Stimulated activated CD8-positive, alpha-beta memory T cell treated with anti-CD3 and anti-CD28 coated beads, Interleukin-7, amount 100 ng/mL, for 1 hour (primary cell): ENCODE measurements at places on chromosomes 12 and 14.

GRCh38 chr12:121050725-121051124, 11.7 kb upstream of the OASL start:
- DNase-seq = no peak

DNA sequence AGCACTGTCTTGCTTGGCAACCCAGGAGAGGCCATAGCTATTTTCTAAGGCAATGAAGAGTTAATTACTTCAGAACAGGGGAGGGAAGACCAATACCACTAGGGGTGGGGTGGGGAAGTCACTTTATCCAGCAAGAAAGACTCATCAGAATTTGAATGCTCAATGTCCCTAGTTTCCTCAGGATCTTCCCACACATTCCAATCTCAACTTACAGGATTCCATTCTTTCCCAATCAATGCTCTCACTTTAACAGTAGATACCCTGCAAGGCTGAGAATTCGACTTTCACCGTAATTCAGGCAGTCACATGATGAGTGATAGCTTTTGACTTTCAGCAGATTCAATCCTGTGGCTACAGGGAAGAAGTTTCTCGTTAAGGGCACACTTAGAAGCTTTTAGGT, 526.6 kb upstream of the SEL1L start:
- DNase-seq = no peak

- DNase-seq = no peak
Measured at GRCh38 chr12:69240631-69240995, 1.2 kb downstream of the CPSF6 start.

DNA sequence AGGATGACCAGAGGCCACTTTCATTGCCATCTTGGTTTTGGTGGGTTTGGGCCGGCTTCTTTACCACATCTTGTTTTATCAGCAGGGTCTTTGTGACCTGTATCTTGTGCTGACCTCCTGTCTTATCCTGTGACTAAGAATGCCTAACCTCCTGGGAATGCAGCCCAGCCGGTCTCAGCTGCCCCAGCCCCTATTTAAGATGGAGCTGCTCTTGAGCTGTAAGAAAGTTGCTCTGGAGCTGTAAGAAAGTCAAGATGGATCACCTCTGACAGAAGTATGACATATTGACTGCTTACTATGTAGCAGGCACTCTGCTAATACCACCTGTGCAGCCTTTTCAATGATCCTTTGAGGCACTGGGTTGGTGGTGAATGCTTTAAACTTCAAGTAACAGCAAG, 52.1 kb downstream of the RIN3 start:
- no peak for DNase-seq

DNA sequence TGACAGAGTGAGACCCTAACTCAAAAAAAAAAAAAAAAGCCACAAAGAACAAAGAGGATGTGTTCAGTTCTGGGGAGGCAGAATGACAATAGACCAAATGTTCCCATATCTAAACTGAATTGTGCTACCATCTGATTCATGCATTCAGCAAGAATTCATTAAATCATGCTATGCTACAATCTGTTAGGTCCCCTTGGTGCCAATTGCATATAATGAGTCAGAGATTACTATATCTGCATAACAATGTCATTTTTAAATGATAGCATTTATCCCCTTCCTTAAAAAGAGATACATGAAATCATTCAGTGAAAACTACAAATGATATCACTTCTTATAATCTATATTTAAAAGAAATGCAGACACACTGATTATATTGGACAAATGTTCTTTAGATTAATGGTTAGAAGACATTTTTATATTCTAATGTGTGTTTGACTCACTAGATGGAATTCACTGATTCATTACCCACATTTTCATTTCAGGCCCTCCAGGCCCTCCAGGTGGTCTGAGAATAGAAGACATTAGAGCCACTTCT, 207.6 kb upstream of the PDZRN4 start:
- no peak for DNase-seq

DNA sequence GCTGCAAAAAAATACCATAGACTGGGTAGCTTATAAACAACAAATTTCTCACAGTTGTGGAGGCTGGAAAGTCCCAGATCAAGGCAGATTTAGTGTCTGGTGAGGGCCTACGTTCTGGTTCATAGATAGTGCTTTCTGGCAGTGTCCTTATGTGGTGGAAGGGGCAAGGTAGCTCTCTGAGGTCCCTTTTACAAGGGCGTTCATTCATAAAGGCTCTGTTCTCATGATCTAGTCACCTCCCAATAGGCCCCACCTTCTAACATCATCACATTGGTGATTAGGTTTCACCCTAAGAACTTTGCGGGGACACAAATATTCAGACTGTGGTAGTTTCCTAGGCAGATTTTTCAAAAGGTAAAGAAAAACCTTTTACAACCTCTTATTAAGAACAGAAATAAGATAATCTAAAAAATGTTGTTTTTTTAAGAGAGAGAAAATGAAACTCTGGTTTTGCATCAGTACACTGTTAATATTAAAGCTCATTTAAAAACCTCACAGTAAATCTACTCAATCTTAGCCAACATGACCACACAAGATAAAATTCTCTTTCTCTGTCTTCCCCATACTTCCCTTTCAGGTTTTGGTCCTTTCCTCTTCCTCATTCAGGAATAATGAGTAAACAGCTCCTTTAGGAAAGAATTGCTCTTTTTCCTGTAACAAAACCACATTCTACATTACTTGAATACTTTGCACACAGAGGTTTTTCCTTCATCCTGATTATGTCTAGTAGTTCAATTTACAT, 117.5 kb downstream of the UNC79 start:
- DNase-seq = no peak

DNA sequence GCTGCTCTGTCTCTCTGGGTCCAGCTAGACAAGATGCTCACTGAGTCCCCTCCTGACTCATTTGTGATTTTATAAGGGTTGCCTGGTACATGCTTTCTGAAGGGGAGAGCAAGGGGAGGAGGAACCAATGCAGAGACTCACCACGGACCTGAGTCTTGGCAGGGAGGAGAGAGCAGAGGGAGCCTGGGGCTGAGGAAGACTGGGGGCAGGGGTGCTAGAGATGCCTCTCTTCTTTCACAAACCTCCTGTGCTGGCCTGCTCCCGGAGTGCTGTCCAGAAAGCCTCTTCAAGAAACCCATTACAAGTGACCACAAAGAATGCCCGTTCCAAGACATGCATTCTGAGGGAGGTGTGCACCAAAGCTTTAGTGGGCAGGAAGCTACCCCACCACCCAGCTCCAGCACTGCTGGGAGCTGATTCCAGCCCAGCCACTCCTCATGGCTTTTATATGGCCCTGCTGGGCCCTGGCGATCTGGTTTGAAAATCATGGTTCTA, 33.1 kb upstream of the DICER1 start:
- DNase-seq = no peak
